Activated naive CD8-positive, alpha-beta T cell treated with anti-CD3 and anti-CD28 coated beads, Interleukin-2, amount 10 ng/mL, durations not matched to agents 7 days and 5 days (primary cell): ENCODE measurements at places on chromosomes 12 and 14. TPM values are rescaled to one million over a fixed set of nuclear protein-coding genes. Genes with fewer than 3 reads are reported as not detected.

- no peak overlapping the region for H3K4me3 ChIP-seq
- H3K36me3 ChIP-seq, result no peaks in the 10 kb centered on the region
- H3K4me1 ChIP-seq, result no peaks in the 10 kb centered on the region
- no peaks in the 10 kb centered on the region for H3K27me3 ChIP-seq
- H3K27ac ChIP-seq, result no peak overlapping the region
These were observed 1081.4 kb upstream of the LRFN5 start for GRCh38 chr14:40525314-40525713.

The AQP2 gene
- total RNA-seq, result not detected

DNA sequence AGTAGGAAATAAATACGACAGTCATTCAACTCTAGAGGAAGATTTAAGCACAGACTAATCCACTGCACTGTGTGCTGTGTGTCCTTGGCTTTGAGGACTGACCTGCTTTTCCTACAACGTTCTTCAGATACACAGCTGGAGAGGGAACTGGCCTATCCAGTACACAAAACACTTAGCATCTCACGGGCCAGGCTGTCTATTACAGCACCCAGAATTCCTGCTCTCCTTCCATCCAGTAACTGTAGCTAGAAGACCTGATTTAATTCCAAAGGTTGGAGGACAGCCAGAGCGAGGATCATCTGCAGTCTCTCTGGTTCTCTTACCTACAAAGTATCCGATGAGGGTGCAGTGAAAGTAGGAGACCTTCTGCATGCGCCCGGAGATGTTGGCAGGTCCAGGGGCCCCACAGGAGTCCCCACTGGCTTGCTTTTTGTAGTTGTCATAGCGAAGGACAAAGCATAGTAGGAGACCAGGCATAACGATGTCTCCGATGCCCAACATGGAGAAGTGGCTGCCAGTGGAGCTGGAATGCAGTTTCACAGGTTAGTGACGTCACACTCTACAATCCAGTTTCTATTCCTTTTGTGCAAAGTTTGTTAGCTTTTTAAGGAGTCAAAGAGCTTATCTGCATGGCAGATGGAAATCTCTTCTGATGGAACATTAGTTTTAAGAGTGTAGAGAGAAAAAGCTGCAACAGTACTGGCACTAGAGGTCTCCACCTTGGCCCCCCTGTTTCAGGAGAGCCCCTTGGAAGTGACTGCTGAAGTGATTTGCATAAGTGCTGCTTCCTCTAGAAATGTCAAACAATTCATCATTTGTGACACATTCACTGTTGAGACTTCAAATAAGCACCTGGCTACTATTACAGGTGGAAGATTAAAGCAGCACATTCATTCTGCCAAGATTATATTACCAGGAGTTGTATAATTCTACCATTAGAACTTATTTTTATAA lies 41.7 kb downstream of the ACADS start:
- no peak overlapping the region for H3K4me3 ChIP-seq
- no peaks in the 10 kb centered on the region for H3K27me3 ChIP-seq
- peaks cover 2% of the 10 kb centered on the region for H3K4me1 ChIP-seq
- no peak for DNase-seq
- H3K27ac ChIP-seq, result no peak overlapping the region

DNA sequence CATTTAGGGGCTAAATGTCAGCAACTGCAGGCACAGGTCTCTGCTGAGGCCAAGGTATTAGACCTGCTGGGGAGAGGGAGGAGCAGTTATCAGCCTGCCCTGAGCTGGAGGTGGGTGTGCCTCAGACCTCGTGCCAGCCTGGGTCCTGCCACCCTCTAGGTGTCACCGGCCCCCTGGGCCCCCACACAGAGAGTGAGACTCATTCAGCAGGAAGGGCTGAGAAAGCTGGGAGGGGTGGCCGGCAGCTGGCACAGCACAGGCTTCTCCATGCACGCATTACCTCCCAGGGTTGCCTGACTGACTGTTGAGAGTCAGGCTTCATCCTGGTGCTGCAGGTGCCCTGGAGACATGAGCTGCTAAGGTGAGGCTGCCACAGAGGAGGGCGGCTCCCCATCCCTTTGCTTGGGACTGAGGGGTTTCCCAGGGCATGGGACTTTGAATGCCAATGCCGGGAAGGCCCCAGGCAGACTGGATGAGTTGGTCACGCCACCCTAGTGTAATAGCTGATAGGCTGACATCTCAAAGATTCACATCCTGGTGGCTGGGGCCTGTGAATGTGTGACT lies 75.3 kb upstream of the C14orf180 start:
- H3K4me1 ChIP-seq, result no peaks in the 10 kb centered on the region
- no peak overlapping the region for H3K27ac ChIP-seq
- H3K36me3 ChIP-seq, result no peaks in the 10 kb centered on the region
- no peak for DNase-seq
- peaks cover 4% of the 10 kb centered on the region for H3K27me3 ChIP-seq
- H3K4me3 ChIP-seq, result no peak overlapping the region

GRCh38 chr14:94293578-94293924 lies 483 bp upstream of the SERPINA10 start:
- H3K27me3 ChIP-seq, result no peaks in the 10 kb centered on the region
- DNase-seq, result no peak
- no peak overlapping the region for H3K27ac ChIP-seq
- H3K36me3 ChIP-seq, result no peaks in the 10 kb centered on the region
- no peak overlapping the region for H3K4me3 ChIP-seq
- no peaks in the 10 kb centered on the region for H3K4me1 ChIP-seq

- no peak for DNase-seq
- H3K27ac ChIP-seq, result no peak overlapping the region
- peak overlapping the region; percentile 62 for H3K4me3 ChIP-seq
- no peaks in the 10 kb centered on the region for H3K36me3 ChIP-seq
- H3K4me1 ChIP-seq, result peaks cover 5% of the 10 kb centered on the region
These were observed 1.2 kb upstream of the SRGAP1 start for GRCh38 chr12:63843254-63843720.

- H3K27ac ChIP-seq, result no peak overlapping the region
- no peaks in the 10 kb centered on the region for H3K27me3 ChIP-seq
- DNase-seq, result no peak
- no peaks in the 10 kb centered on the region for H3K4me1 ChIP-seq
- H3K36me3 ChIP-seq, result peaks cover 2% of the 10 kb centered on the region
These were observed 251.5 kb downstream of the ZFP36L1 start for GRCh38 chr14:68541178-68541896.

The CPM gene
- 1.6 TPM for total RNA-seq

The SYCP3 gene
- total RNA-seq, result 0.94 TPM

- no peak for DNase-seq
- no peak overlapping the region for H3K4me3 ChIP-seq
- no peak overlapping the region for H3K27ac ChIP-seq
- H3K36me3 ChIP-seq, result no peaks in the 10 kb centered on the region
- H3K27me3 ChIP-seq, result no peaks in the 10 kb centered on the region
These were observed 88.4 kb downstream of the POLR3B start for GRCh38 chr12:106445959-106446358.

- H3K36me3 ChIP-seq, result no peaks in the 10 kb centered on the region
- no peak overlapping the region for H3K4me3 ChIP-seq
- H3K27ac ChIP-seq, result peak overlapping the region; percentile 26
- H3K4me1 ChIP-seq, result peaks cover 11% of the 10 kb centered on the region
- H3K27me3 ChIP-seq, result no peaks in the 10 kb centered on the region
- DNase-seq, result no peak
These were observed 4.8 kb upstream of the ENO2 start for GRCh38 chr12:6909421-6910145.

DNA sequence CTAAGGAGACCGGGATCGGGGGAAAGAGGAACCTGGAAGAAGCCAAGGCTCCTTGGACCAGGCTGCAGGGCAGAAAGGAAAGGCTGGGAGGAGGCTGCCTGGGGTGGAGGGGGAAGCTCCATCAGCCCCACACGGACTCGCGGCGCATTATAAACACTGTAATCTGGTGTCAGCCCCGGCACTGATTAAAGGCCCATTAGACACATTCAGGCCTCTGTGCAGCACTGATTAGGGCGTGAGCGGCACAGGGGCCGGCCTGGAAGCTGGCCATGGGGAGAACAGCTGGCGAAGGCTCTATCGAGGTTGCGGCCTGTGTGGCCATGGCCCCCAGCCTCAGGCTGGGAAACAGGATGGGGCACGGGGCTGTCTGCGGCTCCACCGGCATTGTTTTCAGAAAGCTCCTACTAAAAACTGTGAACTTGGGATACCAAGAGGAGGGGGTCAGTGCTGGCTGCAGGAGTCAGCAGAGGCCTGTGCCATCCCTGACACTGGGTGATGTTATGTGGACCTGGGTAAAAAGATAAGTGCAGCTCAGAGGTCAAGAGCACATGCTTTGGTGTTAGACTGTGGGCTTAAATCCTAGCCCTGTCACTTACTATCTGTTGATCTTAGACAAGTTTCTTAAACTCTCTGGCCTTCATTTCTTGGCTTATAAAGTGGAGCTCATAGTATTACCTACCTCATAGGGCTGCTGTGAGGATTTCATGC lies 10.6 kb downstream of the ACVRL1 start:
- H3K4me3 ChIP-seq, result no peak overlapping the region
- H3K27ac ChIP-seq, result no peak overlapping the region
- H3K4me1 ChIP-seq, result peaks cover 2% of the 10 kb centered on the region
- H3K27me3 ChIP-seq, result peaks cover 2% of the 10 kb centered on the region

DNA sequence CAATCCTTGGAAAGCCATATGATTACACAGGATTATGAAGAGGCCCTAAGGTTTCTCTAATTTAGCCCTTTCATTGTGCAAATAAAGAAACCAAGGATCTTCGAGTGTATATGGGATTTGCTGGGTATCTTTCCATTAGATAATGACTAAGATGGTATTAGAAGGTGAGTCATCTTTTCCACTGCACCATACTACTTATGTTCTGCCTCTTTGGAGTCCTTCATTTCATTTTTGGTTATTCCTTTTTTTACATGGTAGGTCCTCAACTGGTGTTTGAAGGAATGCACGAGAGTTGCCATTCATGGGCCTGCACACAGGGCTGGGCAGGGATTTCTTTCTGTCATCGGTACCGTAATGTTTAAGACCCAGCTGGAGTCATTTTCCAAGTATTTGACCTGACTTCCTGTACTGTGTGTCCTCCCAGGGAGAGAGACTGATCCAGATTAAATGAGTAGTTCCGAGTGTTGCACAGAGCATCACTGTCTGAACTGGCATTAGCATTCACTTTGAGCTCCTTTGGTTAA lies 85.7 kb downstream of the BORCS5 start:
- DNase-seq, result no peak
- H3K4me1 ChIP-seq, result peaks cover 51% of the 10 kb centered on the region
- H3K4me3 ChIP-seq, result no peak overlapping the region
- H3K27ac ChIP-seq, result peak overlapping the region; percentile 96

DNA sequence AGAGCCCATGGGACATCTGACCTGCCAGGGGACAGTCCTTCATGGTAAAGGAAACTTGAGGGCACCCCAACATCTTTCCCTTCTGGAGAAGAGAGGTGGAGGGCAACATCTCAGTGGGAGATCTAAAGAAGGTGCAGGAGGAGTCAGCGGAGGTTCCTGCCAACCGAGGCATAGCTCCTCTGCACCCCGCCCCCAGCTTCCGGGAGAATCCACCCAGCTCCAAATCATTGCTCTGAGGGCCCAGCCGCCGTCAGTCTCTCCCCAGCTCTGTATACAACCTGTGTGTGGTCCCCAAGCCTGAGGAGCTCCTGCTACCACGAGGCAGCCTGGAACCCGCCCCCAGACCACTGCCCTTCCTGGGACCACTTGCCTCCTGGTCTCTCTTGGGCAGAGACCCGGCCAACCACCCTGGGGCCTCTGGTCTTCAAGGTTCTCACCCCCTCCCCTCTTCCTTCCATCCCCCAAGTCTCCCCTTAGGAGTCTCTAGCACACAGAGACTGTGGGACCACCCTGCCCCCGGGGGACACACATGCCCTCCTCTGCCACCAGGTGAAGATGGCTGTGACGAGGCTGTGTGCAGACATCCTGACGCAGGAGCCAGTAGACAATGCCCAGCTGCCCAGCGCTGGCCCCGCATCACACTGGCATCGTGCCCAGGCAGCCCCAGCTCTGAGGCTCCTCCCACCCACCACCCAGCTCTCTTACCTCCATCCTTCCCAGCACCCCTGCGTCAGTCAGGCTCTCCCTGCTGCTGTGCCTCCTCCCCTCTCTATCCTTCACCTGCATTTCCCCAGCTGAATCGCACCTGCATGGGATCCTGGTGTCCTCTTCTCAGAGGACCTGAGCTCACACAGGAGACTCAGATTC lies 13.0 kb upstream of the NUDT14 start:
- peak overlapping the region; percentile 77 for H3K27ac ChIP-seq
- H3K4me3 ChIP-seq, result peak overlapping the region; percentile 56
- peaks cover 23% of the 10 kb centered on the region for H3K27me3 ChIP-seq
- peaks cover 22% of the 10 kb centered on the region for H3K4me1 ChIP-seq
- H3K36me3 ChIP-seq, result no peaks in the 10 kb centered on the region
- peak; percentile 66 for DNase-seq

- H3K27ac ChIP-seq, result no peak overlapping the region
- peaks cover 21% of the 10 kb centered on the region for H3K27me3 ChIP-seq
- H3K4me1 ChIP-seq, result peaks cover 8% of the 10 kb centered on the region
- no peak overlapping the region for H3K4me3 ChIP-seq
- peaks cover 9% of the 10 kb centered on the region for H3K36me3 ChIP-seq
- no peak for DNase-seq
These were observed 116.8 kb upstream of the NAP1L1 start for GRCh38 chr12:76201316-76201715.

DNA sequence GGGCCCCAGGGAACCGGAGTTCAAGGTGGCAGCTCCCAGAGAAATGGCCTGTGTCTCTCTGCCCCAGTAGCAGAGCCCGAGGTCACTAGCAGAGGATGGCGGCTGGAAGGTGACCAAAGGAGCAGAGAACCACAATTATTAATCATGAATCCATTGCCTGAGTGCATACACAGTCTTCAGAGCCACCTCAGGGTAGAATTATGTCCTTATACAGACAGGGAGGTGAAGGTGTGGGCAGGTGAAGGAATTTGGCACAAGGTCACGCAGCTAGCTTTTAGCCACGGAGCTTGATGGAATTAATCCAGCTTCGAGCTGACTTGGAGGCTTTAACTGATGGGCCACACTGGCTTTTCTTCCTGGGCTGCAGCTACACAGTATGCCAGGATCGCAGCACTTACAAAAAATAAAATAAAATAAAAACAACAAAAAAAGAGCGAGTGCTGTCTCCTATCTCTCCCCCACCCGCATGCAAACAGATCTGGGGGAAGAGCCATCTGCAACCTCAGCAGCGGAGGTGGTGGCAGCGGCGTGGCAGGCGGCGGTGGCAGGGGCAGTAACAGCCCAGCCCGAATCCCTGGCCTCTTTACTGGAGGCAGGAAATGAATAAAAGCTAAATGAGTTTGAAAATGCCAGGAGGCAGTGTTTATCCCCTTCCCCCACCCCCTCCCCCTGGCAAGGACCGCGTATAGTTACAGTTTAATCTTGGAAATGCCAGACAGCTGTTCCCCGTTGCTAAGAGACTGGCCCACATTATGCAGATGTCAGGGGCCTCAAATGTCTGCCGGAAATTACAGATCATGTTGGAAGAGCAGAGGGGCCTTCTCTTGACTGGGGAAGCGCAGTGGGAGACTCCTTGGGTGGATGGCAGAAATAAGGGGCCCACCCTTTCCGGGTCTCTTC lies 93.5 kb downstream of the LRRC74A start:
- H3K27ac ChIP-seq, result peak overlapping the region; percentile 84
- H3K36me3 ChIP-seq, result peaks cover 1% of the 10 kb centered on the region
- peak; percentile 54 for DNase-seq
- peak overlapping the region; percentile 47 for H3K4me3 ChIP-seq
- peaks cover 49% of the 10 kb centered on the region for H3K4me1 ChIP-seq
